ENCODE measurements at places on chromosomes 6 and 20.

DNA sequence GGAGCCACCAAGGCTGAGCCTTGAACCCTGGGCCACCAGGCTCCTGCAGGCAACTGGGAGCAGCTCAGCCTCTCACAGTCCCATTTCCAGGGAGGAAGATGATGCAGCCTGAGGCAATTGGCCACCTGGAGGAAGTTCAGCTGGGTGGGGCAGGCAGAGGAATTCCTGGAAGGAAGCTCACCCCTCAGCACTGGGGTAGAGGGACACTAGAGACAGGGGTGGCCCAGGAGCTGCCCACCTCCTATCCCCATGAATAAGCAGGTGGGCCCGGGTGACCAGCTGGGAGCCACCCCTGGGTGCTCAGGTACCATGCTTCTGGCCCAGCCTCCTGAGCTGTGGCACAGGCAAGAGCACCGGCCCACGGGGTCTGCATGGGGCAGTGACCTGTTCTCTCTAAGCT lies 3.6 kb upstream of the HSPA12B start:
- DNase-seq: no peak

DNA sequence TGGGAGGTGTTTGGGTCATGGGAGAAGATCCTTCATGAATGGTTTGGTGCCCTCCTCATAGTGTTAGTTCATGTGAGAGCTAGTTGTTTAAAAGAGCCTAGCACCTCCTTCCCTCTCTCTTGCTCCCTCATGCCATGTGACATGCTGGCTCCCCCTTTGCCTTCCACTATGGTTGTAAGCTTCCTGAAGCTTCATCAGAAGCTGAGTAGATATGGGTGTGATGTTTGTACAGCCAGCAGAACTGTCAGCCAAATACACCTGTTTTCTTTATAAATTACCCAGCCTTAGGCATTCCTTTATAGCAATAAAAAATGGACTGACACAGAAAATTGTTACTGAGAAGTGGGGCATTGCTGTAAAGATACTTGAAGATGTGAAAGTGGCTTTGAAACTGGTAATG lies 731.1 kb upstream of the FLRT3 start:
- DNase-seq: no peak

DNA sequence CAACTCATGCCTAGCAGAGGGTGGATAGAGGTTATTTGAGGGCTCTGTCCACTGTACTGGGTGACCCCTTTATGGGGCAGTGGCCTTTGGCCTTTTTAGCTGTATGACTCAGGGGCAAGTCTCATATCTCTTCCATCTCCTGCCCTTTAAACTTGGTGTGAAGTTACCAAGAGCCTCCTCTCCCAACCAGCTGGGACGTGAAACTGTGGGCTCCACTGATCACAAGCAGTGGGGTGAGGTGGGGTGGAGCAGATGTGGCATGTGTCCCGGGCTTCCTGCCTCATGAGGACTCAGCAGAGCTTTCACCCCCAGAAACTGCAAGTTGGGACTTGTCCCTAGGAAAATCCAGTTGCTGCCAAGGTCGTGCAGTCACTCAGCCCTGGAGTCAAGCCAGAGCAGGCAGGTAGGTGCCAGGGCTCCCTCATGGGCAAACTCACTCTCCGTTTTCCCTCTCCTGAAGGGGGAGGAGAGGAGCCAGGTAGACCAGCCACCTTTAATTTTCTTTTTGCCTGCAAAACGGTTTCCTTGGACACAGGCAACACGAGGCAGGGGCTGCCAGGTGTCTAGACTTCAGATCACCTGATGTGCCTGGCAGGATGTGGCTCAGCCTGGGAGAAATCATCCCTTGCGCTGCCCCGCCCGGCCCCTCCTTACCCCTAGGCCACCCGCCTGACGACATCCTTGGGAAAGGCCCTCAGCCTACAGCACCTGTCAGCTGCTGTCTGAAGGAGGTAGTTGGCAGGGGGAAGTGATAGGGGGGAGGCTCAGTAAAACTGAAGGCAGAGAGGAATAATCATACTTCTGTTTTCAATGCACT lies 4.0 kb downstream of the CDKN1A start:
- no peak for DNase-seq

DNA sequence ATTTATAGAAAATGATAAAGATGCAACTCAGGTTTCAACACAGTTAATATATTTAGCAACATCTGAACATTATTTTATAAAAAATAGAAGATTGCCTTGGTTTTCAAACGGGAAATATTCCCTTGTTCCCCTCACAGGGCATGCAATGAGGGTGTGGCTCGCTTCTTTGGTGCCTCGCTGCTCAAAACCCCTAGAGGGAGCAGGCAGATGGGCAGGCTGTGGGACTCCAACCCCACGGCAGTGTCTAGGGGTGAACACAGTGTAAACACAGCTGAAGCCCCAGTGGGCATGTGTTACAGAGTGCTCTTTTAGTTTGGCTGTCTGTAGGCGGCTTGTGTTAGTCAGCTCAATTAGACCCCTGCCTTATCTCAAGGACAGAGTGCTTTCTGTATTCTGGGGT lies 560.8 kb upstream of the IMPG1 start:
- DNase-seq: no peak

DNA sequence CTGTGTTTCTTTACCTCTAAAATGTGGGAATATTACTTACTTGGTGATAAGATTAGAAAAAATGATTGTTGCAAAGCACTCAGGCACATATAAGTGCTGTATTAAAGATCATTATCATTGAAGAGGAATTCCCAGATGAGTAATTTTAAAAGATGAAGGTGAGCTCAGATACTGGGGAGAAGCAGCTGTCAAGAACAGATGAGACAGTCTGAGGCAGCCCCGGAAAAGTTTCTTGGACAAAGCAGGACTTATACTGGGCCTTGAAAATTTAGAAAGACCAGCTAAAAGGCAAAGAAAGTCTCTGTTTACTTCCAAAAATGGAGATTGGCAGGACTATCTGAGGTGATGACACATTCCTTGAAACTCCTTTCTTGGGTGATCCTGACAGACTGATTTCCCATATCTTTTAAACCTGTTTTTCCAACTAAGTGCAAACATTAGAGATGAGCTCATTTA lies 93.8 kb upstream of the MARCKS start:
- DNase-seq: no peak

GRCh38 chr6:24307881-24308280 lies 50.0 kb downstream of the DCDC2 start:
- DNase-seq: no peak

- no peak for DNase-seq
Measured at GRCh38 chr6:4270001-4270400, 134.6 kb upstream of the ECI2 start.

Measured in AG08396 (cell line).